HS-27A (cell line): ENCODE measurements at places on chromosomes 3 and 15.
A peak's percentile ranks its signal among the peaks of the same experiment; 100 is the strongest.

DNA sequence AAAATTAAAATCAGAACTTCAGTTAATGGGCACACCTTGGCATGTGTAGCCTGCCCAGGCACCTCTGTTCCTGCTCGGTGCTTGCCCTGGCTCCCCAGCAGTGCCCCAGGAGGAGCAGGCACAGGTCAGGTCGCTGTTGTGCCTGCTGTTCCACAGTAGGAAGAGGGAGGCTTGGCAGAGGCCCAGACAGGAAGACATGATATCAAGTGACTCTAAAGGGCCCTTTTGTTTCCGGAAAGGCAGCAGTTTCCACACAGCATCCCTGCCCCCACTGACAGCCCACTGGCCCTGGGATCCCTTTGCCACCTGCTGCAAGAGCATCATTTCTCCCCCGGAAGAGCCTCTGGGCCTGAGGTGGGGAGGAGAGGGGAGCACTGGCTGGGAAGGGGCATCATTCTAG, 40.5 kb upstream of the HES1 start:
- DNase-seq, result no peak

DNA sequence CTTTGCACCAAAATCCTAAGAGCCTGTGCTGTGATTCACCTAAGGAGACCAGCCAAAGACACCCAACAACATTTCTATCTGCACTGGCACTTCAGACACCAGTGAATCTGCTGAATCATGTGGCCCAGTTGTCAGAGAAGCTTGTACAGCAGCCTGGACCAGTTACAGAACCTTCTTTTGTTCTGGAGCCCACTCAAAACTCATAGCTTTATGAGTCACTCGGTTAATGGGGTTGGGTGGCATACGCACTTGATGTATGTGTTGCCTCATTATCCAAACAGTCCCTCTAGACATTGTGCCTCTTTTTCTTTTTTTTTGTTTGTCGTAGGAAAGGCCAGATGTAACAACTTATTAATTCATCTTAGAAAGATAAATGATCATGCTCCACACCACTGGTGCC, 25.6 kb upstream of the GOLGA6L2 start:
- DNase-seq, result no peak

DNA sequence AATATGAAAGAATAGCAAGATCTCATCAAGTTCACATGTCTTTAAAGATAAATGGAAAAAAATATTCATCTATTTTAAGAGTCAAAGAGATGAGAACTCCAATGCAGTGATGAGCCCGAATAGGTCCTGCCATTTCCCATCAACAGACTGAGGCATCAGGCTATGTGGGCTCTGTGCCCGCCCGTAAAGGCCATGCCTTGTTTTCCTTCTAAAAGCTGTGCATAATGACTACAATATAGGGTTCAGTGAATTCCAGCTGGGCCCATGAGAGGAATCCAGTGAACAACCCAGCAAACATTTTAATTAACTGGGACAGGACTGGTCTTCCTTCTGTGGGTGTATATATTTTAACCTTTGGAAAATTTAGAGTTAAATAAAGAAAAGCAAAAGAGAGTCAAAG, 44.6 kb downstream of the RASGRP1 start:
- DNase-seq, result no peak

GRCh38 chr3:108319428-108320082, 23.2 kb downstream of the HHLA2 start:
- DNase-seq, result no peak

GRCh38 chr3:152879790-152880174, 44.9 kb downstream of the P2RY1 start:
- DNase-seq, result no peak

- no peak for DNase-seq
Observed at GRCh38 chr15:66563126-66563525, 2.7 kb downstream of the LCTL start.

DNA sequence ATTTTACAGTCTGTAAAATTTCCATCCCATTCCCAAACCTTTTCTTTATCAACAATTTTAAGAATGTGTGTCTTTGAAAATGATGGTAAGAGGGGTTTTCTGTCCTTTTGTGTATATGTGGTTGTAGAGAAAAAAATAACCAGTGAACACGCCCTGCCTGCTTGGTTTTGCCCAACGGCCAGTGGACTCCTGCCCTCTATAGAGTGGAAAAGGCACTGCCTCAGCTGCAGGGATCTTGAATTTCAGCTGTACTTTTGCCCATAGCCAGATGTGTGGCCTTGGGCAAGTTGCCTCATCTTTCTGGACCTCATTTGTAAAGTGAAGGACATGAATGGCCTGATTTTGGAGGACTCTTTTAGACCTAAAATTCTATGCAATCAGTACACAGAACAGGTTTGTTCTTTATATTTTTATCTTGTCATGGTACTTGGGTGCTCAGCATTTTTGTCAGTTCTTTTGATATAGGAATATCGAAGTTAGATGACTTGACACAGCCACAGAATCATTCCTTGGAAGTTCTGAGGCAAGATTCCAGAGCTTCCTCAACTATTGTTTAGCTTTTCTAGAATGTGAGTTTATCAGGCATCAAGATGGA, 81.0 kb downstream of the CLDN11 start:
- peak; percentile 19 for DNase-seq

GRCh38 chr3:103787164-103787871, 1352.5 kb downstream of the ZPLD1 start:
- DNase-seq, result no peak

GRCh38 chr3:135268941-135269532, 474.0 kb downstream of the EPHB1 start:
- DNase-seq, result no peak

DNA sequence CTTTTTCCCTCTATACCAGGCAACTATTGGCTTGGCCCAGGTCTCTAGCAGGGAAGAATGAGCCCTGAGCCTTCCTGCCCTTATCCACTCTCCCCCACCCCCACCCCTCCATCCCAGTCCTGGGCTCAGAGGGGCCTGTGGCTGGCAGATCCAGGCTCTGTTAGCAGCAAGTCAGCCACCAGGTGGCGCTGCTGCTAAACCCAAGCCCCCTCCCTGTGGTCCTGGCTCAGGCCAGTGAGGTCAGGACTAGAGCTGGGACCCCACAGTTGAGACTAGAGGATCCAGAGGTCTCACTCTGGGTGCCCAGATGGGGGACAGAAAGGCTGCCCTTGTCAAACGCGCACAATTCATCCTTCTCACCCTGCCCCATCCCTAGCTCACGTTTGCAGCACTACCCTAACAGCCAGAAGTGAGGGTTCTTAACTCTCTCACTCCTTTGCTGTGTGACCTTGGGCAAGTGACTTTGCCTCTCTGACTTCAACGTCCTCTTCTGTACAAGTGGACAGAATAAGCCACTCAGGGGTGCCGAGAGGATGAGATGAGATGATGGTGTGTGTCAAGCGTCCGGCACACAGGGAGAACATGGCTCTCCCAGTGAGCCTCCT, 46.8 kb upstream of the SLC6A1 start:
- peak; percentile 26 for DNase-seq

- DNase-seq, result no peak
Observed at GRCh38 chr15:46556559-46557379, 921.9 kb downstream of the SQOR start.

DNA sequence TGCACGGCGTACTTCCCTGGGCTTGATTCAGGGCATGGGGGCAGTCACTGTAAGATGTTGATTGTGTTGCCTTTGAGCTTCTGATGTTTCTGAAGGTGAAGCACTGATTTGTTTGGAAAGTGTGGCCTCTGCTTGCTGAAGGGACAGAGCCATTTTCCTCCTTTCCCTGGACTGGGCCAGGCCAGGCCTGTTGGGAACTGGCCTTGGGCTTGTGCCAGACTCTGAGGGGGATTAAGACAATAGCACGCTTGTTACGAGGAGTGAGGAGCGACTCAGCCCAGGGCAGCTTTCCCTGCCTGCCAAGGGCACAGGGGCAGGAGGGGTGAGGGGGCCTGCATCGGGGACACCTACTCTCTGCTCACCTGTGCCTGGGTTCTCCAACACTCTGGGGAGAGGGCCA, 42.9 kb downstream of the LINGO1 start:
- no peak for DNase-seq

GRCh38 chr3:172142864-172143451, 103.6 kb downstream of the FNDC3B start:
- no peak for DNase-seq

DNA sequence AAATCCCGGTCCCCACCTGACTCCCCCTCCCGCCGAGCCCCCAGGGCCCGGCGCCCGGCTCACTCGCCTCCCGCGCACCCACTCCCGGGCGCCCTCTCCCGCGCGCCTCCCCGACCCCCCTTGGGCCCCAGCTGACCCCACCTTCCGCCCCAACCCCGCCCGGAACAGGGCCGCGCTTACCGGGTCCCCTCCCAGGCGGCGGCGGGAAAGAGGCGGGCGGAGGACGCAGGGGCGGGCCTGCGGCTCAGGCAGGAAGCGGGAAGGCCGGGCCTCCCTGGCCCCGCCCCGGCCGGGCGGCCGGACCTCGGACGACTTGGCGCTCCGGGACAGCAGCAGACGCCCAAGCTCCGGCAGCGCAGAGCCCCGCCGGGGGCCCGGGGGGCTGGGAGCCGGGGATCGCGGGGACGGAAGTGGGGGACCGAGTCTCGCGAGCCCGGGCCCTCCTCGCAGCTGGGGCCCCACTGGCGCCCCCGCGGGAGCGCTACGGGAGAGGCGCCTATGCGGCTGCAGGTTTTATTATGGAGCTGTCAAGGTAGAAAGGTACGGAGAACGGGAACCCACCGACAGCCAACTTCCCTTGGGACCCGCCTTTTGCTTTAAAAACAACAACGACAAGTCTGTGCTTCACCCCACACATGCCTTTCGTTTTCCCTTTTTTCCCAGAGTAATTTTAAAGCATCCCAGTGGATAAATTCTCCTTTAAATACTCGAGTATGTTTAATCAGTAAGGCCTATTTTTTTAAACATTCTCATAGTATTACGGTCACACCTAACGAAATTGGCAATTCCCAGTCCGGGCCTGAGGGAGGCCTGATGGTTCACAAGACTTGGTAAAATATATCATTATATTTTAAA, at the start of gene SLC41A3:
SLC41A3 (minus strand) TSS at position 212 of the 855 bp plus-strand sequence. CDS start 15,905 bp downstream, outside the sequence.
- peak; percentile 36 for DNase-seq

GRCh38 chr15:80068578-80068977, 9.1 kb downstream of the ZFAND6 start:
- DNase-seq, result no peak

GRCh38 chr15:55552926-55553325, 35.2 kb downstream of the PYGO1 start:
- DNase-seq, result no peak

- no peak for DNase-seq
Observed at GRCh38 chr3:10334042-10334441, 13.1 kb upstream of the SEC13 start.

DNA sequence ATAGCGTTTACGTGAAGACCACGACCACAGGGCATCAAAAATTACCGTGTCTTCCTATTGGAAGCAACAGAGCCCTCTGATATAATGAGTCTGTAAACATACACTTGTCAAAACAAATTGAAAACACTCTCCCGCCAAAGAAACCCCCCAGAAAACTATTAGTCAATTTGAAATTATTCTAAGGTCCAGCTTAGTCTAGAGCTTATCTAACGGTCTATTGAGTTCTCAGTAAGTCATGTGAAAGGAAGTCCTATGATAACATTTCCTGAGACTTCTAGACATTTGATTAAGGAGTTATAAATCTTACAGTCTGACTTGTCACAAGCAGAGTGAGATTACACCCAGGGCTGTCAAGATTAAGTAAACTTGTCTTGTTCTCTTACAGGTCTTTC, 356.3 kb downstream of the FOXP1 start:
- DNase-seq, result no peak

DNA sequence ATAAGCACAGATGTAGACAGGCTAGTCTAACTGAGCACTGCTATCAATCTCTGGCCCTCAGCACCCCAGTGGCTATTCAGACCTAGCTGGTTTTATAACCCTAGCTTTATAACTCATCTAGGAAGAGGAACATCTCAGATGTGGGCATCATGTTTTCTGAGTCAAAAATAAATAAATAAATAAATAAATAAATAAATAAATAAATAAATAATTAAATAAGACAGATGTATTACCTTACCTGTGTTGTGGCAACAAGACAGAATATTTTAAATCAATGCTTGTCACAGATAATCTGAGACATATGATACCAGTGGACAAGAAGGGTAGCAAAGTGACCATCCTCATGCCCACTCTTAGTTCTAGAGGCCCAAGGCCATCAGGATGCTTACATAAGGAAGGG, 52.2 kb downstream of the EFHB start:
- no peak for DNase-seq

DNA sequence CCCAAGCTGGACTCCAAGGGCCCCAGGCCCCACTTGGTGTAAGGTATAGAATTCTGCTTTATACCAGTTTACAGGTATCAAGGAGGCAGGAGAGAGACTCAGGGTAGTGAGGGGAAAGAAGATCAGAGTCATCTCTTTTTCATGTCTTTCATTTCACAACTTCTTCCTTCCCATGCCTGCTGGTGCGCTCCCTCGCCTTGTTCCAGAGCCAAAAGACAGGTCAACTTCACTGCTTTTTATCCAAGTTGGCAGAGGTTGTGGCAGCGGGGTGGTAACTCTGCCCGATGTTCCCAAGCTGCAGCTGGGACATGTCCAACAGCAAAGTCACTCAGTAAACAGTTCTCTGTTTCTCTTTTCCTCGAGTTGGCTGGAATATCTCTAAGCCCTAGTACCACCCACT, 86.3 kb upstream of the TCF12 start:
- DNase-seq, result no peak

DNA sequence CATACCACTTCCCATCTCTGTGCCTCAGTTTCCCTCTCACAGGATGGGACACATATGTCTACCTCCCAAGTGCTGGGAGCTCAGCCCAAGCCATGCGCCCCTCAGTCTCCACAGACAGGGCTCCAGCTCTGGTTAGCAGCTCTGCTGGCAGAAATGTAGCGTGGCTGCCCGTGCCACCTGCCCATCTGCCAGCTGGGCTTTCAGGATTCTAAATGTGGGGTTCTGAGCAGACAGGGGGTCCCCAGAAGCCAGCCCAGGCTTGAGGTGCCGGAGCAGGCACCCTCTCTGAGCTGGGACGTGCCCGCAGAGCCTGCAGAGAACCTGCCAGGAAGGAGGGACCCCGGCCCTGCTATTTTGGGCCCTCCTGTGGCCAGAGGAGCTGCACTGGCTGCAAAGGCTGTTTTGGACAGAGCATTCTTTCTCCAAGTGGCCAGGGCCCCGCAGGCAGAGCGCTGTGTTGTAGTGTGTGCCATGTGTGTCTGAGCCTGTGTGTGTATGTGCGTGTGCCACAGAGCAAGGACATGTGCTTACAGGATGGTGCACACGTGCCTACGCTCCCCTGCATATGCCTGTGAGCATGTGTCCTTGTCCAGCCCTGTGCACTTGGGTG, 31.7 kb downstream of the PSTPIP1 start:
- no peak for DNase-seq

DNA sequence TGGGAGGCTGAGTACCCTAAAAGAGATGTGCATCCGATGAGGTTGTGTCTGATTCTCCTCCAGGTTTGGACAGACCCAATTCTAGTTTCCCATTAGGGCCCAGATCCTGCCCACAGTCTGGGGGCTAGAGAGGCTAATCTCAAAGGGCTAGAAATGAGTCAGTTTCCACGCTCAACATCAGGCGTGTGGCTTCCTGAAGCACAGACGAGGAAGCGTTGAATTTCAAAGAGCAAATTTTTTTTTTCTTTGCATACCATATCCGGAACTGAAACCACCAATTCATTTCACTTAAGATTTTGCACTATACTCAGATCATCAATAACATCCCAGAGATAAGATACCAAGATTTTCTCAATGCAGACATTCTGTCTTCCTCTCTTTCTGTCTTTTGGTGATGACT, 173.8 kb upstream of the BCL6 start:
- DNase-seq, result no peak
